ENCODE measurements at places on chromosomes 5 and 9.
A peak's percentile ranks its signal among the peaks of the same experiment; 100 is the strongest.

- no peak for DNase-seq
These were observed 5.7 kb downstream of the ZNF366 start for GRCh38 chr5:72501488-72501887.

- peak; percentile 34 for DNase-seq
These were observed 1.2 kb upstream of the INSL6 start for GRCh38 chr9:5186416-5187169.

DNA sequence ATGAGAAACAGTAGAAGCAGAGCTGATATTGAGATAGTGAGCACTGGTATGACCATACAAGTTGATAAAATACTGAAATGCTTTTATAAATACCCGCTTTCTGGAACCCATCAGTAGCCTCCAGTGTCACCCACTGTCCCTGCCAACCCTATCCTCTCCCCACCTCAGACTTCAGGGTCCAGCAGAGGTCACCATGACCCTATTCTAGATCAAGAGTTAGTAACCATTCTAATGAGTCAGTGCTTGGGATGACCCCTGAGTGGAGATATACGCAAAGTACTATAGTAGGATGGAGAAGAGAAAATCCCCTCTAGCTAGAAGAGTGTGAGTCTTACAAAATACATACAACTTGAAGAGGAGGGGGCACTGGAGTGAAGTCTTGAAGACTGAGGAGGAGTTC is 297.9 kb upstream of the BRINP1 start:
- DNase-seq = no peak

DNA sequence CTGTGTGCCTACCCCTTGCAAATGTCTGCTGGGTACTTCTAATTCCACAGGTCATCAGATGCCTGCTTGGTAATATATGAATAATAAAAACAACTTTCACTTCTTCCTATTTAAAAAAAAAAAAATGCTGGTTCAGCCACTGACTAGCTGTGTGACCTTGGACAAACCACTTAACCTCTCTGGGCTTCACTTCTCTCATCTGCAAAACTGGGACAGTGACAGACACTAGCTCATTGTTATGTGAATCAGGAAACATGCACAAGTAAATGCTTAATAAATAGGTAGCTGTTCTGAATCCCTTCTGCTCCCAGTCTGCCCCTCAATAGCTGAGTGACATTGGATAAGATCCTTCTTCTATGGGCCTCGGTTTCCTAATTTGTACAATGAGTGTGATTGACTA is 62.6 kb upstream of the HAND1 start:
- no peak for DNase-seq

DNA sequence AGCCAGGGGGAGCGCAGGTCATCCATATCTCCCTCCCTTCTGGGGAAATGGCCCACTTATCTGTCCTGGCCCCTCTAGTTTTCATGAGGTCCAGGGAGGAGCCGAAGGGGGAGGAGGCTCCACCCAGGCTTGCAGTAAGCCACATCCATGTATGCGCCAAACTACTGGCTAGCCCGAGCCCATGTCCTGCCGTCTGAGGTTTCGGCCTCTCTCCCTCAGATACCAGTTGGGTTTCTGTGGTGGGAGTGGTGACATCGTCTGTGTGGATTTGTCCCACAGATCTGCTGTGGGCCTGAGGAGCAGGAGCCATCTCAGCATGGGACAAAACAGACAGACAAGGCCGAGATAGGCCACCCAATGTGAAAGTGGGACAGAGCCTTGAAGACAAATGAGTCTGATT is 78.3 kb upstream of the ORM1 start:
- no peak for DNase-seq

DNA sequence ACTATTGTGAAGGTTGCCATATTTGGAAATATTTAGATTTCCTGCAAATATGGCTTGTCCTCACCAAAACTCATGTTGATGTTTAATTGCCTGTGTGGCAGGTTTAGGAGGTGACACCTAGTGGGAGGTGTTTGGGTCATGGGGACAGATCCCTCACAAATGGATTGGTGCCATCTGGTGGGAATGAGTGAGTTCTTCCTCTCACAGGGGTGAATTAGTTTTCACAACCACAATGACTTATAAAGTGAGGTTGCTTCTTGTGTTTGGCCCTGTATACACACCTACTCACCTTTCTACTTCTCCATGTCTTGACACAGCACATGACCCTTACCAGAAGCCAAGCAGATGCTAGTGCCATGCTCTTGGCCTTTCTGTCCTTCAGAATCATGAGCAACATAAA is 41.1 kb downstream of the ISOC1 start:
- DNase-seq = no peak

DNA sequence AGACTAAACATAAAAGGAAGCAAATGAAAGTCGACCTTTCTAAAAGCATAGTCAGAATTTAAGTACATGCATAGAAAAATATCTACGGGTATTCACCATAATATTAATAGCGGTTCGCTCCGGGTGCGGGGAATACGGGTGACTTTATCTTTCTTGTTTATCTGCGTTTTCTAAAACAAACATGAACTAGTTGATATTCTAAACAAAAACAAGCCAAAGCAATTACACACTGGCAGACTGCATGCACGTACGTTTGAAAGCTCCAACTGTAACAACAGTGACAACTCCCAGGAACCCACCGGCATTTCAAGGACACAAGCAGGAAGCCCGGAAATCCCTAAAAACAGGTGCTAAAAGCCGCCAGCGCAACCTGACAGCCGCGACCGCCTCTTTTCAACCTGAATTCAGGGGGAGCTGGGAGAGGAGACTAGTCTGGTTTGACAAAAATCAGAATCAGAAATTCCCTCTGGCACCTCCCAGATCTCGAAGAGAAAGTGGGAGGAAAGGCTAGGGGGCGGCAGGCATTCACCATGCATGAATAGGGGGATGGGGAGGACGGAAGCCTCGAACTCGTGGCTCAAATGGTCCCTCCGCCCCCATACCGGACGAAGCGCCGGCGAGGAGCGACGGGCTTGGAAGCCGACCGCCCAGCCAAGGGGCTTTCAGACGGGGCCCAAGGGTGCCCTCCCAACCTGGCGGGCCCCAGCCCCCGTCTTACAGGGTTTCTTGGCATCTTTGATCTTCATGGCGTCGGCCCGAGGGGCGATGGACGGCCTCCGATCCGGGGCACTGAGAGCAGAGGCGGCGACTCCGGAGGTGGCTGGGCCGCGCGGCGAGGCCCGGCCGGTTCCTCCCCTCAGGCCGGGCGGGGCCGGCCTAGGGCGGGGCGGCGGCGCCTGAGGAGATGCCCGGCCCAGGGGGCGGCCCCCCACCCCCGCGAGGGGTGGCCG is at the start of gene PANK3:
TSS of gene PANK3 (minus strand) at position 831 of the 950 bp plus-strand sequence. CDS start at position 746, 85 bp downstream.
- DNase-seq = peak; percentile 62

GRCh38 chr5:92687821-92688722 is 892.9 kb downstream of the NR2F1-AS1 start:
- DNase-seq = peak; percentile 77

GRCh38 chr5:61884252-61884855 is 421.7 kb upstream of the KIF2A start:
- no peak for DNase-seq

- DNase-seq = no peak
These were observed 104.2 kb upstream of the PANK3 start for GRCh38 chr5:168683247-168683926.

DNA sequence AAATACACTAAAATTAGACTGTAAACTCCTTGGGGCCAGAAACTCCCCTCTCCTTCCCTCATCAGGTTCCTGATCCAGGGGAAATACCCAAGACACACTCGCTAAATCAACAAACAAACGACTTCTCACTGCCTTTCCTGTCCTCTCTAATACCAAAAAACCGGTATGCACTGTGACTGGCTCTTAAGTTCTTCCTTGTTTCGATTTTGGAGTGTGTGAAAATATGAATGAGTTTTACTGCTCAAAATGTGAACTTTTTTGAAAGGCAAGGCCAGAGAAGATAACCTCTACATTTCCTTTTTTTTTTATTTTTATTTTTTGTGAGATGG is 81.1 kb upstream of the EPB41L4B start:
- DNase-seq = no peak

DNA sequence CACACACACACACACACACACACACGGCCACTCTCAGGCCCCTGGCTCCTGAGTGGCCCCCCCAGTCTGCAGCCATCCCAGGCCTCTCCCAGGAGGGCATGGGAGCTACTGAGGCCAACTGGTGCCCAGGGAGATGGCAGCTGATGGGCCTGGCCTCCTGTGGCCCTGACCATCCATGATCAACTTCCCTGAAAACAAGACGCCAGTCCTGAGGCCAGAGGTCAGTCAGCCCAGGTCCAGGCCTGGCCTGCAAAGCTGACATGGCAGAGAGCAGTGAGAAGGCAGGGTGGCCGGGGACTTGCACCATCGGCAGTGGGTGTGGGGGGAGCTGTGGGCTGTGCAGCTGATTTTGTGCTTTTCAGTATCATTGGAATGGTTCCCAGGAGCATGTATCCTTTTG is 47.0 kb downstream of the SARDH start:
- DNase-seq = no peak

- DNase-seq = no peak
These were observed 489.9 kb downstream of the PSAT1 start for GRCh38 chr9:78786794-78787193.

GRCh38 chr5:126437721-126438120 is 14.5 kb downstream of the GRAMD2B start:
- DNase-seq = no peak

DNA sequence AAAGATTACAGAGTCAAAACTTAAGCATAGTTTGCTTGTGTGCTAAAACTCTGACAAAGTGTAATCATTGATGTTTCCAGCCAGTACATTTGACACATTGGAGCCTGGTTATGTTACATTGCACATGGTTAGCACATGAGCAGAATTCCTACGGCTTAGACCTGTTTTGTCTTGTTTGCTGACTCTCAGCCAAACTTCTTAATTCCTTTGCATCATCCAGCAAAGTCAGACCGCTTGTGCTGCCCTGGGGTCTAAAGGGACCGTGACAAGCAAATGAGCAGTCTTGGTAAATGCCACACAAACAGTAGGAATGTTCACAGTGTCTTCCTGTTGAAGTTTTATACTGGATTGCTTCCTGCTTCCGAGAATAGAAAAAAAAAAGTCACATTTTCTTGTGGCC is 72.0 kb upstream of the ENTREP1 start:
- DNase-seq = no peak

GRCh38 chr5:143134269-143134668 is 269.2 kb downstream of the NR3C1 start:
- DNase-seq = no peak

GRCh38 chr9:137550231-137550621 is at the start of gene PNPLA7:
TSS of gene PNPLA7 (minus strand) at chr9:137550402. CDS start at chr9:137550197, 205 bp downstream.
- peak; percentile 88 for DNase-seq
